Nephron progenitor cell (in vitro differentiated cells): ENCODE measurements at places on chromosomes 5 and 9.

DNA sequence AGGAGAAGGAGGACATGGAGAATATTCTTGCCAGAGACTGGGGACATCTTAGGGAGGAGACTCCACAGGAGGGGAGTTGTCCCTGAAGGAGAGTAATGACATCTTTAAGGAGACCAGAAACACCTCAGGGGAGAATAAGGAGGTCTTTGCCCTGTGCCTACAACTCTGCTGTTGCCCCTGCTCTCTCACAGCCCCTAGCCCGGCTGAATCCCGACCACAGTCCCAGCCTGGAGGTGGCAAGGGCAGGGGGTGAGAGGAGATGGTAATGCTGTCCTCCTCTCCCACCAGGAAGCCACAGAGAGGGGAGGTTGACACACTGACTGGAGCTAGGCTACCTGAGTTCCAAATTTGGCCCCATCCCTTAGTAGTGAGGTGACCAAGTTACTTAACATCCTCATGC lies 30.2 kb upstream of the ENHO start:
- H3K4me3 ChIP-seq: peak overlapping the region; percentile 28
- H3K4me1 ChIP-seq: peaks cover 72% of the 10 kb centered on the region
- peaks cover 3% of the 10 kb centered on the region for H3K27me3 ChIP-seq

DNA sequence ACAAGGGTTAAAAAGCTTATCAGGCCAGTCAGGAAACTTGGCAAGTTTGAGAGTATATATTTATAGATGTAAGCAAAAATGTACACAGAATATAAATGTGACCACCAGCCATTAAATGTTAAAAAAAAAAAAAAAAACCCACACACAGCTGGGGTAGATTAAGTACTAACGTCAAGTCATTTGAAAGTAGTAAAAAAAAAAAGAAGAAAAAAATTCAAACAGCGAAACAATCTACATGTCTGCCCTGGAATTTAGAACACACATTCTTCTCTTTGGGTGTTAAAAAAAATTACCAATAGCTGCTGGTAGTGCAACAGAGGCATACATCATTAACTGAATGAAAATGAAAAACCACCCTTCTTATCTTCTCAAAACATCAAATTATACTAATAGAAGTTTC lies 269.7 kb downstream of the MLLT3 start:
- peaks cover 61% of the 10 kb centered on the region for H3K4me1 ChIP-seq
- H3K36me3 ChIP-seq: peaks cover 70% of the 10 kb centered on the region
- no peak for DNase-seq

- no peak overlapping the region for H3K4me3 ChIP-seq
- DNase-seq: no peak
- peaks cover 3% of the 10 kb centered on the region for H3K27me3 ChIP-seq
- peaks cover 33% of the 10 kb centered on the region for H3K4me1 ChIP-seq
- peak overlapping the region; percentile 67 for H3K27ac ChIP-seq
- no peaks in the 10 kb centered on the region for H3K36me3 ChIP-seq
Observed at GRCh38 chr9:124216474-124217176, 41.1 kb upstream of the NEK6 start.

- H3K4me1 ChIP-seq: peaks cover 60% of the 10 kb centered on the region
- H3K4me3 ChIP-seq: no peak overlapping the region
- H3K27me3 ChIP-seq: no peaks in the 10 kb centered on the region
- peaks cover 6% of the 10 kb centered on the region for H3K36me3 ChIP-seq
- H3K27ac ChIP-seq: peak overlapping the region; percentile 80
Observed at GRCh38 chr9:20490246-20490834, 132.0 kb downstream of the MLLT3 start.

DNA sequence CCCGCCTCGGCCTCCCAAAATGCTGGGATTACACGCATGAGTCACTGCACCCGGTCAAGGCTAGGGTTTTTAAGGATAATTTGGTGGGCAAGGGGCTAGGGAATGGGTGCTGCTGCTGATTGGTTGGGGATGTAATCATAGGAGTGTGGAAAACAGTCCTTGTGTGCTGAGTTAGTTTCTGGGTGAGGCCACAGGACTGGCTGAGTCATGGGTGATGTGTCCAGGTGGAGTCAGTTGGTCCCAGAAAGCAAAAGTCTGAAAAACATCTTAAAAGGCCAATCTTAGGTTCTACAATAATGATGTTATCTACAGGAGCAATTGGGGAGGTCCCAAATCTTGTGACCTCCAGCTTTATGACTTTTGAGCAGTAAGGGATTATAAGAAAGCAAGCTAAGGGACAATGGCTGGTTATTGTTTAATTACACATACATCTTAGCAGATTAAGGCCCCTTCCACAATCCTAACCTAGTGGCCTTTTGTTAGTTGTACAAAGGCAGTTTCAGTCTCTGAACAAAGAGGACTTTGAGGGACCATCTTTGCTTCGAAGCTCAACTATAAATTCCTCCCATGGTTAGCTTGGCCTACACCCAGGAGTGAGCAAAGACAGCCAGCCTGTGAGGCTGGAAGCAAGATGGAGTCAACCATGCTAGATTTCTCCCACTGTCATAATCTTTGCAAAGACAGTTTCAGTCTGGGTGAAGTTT lies 5.5 kb upstream of the AOPEP start:
- no peak overlapping the region for H3K27ac ChIP-seq
- DNase-seq: no peak
- no peaks in the 10 kb centered on the region for H3K36me3 ChIP-seq
- no peak overlapping the region for H3K4me3 ChIP-seq
- H3K27me3 ChIP-seq: peaks cover 23% of the 10 kb centered on the region
- H3K4me1 ChIP-seq: peaks cover 5% of the 10 kb centered on the region

GRCh38 chr9:125272697-125273096 lies 11.1 kb downstream of the GAPVD1 start:
- H3K27me3 ChIP-seq: no peaks in the 10 kb centered on the region
- DNase-seq: no peak
- H3K4me3 ChIP-seq: no peak overlapping the region
- peak overlapping the region; percentile 34 for H3K27ac ChIP-seq

DNA sequence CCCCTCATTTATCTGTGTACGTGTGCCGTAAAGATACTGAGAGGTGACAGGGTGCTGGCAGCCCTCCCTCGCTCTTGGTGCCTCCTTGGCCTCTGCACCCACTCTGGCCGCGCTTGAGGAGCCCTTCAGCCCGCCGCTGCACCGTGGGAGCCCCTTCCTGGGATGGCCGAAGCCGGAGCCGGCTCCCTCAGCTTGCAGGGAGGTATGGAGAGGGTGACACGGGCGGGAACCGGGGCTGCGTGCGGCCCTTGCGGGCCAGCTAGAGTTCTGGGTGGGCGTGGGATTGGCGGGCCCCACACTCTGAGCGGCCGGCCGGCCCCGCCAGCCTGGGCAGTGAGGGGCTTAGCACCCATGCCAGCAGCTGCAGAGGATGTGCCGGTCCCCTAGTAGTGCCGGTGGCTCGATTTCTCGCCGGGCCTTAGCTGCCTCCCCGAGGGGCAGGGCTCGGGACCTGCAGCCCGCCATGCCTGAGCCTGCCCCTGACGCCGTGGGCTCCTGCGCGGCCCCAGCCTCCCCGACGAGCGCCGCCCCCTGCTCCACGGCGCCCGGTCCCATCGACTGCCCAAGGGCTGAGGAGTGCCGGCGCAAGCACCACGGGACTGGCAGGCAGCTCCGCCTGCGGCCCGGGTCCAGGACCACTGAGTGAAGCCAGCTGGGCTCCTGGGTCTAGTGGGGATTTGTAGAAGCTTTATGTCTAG lies 21.6 kb downstream of the NKX2-5 start:
- no peak overlapping the region for H3K4me3 ChIP-seq
- DNase-seq: no peak
- H3K27me3 ChIP-seq: peaks cover 69% of the 10 kb centered on the region
- H3K27ac ChIP-seq: no peak overlapping the region
- no peaks in the 10 kb centered on the region for H3K4me1 ChIP-seq

- H3K4me1 ChIP-seq: no peaks in the 10 kb centered on the region
- DNase-seq: no peak
- H3K27ac ChIP-seq: no peak overlapping the region
Observed at GRCh38 chr5:148364343-148364742, 19.4 kb upstream of the FBXO38 start.

- H3K27ac ChIP-seq: no peak overlapping the region
- peaks cover 4% of the 10 kb centered on the region for H3K36me3 ChIP-seq
- peaks cover 18% of the 10 kb centered on the region for H3K4me1 ChIP-seq
- H3K4me3 ChIP-seq: no peak overlapping the region
Observed at GRCh38 chr5:9329125-9329524, 216.8 kb downstream of the SEMA5A start.

- DNase-seq: no peak
- H3K36me3 ChIP-seq: no peaks in the 10 kb centered on the region
- no peak overlapping the region for H3K4me3 ChIP-seq
- H3K27ac ChIP-seq: no peak overlapping the region
- peaks cover 34% of the 10 kb centered on the region for H3K4me1 ChIP-seq
- no peaks in the 10 kb centered on the region for H3K27me3 ChIP-seq
Observed at GRCh38 chr9:85041466-85042137, 372.1 kb downstream of the NTRK2 start.

- peaks cover 36% of the 10 kb centered on the region for H3K27me3 ChIP-seq
- peaks cover 5% of the 10 kb centered on the region for H3K4me1 ChIP-seq
- H3K36me3 ChIP-seq: no peaks in the 10 kb centered on the region
Observed at GRCh38 chr5:133433641-133434040, 178.7 kb downstream of the FSTL4 start.

DNA sequence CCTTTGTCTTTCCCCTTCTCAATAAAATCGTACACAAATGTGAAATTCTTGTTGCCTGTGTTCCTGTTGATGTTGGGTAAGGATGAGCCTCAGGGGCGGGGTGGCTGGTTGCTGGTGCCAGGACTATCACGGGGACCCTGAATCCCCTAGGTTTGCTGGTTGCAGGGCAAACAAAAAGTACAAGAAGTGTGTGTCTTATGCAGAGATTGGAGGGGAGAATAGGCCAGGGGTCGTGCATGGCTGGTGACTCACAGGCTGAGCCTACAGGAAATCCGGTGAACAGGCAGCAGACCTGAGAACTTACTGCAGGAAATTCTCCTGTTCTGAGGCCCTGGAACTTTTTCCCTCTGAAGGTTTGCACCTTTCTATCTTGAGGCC lies 5.5 kb downstream of the ANXA2R start:
- H3K4me3 ChIP-seq: peak overlapping the region; percentile 44
- DNase-seq: no peak
- H3K27ac ChIP-seq: no peak overlapping the region
- peaks cover 21% of the 10 kb centered on the region for H3K4me1 ChIP-seq

GRCh38 chr5:153267506-153267905 lies 223.0 kb upstream of the GRIA1 start:
- H3K4me1 ChIP-seq: no peaks in the 10 kb centered on the region
- no peak overlapping the region for H3K27ac ChIP-seq
- no peak for DNase-seq

- no peak overlapping the region for H3K27ac ChIP-seq
- no peaks in the 10 kb centered on the region for H3K27me3 ChIP-seq
- H3K4me1 ChIP-seq: peaks cover 11% of the 10 kb centered on the region
- DNase-seq: no peak
- no peak overlapping the region for H3K4me3 ChIP-seq
- H3K36me3 ChIP-seq: no peaks in the 10 kb centered on the region
Observed at GRCh38 chr9:81848472-81848871, 79.8 kb upstream of the SPATA31D4 start.

DNA sequence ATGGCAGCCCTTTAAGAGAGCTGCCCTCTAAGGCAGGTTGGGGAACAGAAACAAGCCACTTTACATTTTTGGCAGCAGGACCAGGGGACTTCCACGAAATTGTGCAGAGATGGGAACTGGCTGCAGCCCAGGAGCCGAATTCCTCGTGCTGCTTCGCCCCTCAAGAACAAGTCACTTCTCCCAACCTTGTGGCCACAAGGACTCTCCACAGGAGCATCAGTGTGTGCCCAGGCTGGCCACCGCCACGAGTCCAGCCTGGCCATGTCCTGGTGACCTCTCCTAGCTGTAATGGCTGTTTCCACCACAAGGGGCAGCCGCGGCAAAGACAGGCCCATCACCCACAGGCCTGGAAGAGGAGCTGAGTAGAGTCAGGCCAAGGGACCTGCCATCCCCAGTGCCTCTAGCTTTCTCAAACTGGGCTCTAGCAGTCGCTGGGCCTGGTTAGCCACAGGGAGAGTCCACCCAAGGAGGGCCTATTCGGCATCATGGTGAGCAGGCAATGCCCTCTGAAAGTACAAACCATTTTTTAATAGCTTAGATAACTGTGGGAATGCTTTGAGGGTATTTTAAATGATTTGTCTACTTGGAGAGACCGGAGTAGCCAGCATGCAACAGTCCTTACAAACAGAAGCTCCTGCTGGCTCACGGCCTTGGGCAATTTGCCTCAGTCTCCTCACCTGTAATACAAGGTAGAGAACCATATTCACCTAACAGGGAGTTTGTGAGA lies 129.0 kb downstream of the COL23A1 start:
- H3K27ac ChIP-seq: no peak overlapping the region
- no peak overlapping the region for H3K4me3 ChIP-seq
- H3K36me3 ChIP-seq: no peaks in the 10 kb centered on the region

DNA sequence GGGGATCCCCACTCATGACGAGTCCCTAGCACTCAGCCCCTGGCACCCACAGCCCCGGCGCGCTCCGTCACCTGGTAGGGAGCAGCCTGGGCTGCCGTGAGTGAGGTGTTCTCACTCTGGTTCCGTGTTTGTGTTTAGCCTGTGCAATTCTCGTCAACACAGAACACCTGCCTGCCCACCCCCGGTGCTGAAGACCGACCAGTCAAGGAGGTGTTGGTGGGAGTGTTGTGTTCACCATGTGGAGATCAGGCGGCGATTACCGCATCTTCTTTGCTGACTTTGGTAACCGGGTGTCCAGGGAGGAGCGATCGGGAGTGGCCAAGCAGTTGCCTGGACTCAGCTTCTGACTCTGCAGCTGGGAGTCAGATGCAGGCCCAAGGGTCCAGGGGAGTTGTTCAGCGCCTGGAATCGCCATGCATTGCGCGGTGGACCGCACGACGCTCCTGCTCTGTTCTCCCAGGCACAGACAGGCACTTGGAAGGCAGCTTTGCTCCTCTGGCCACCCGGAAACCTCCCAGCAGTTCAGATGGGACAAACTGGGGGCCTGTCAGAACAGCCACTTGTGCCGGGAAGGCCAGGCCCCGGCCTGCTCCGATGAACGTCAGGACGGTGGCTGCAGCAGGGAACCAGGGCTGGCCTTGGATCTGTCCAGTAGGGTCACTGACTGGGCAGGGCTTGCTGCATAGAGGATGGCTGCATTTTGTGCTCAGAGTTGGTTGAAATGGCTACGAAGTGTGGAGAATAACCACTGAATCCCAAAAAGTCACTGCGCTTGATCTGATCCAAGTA lies 28.2 kb downstream of the EXOC3 start:
- peaks cover 24% of the 10 kb centered on the region for H3K27me3 ChIP-seq
- peak; percentile 2 for DNase-seq
- H3K4me3 ChIP-seq: peak overlapping the region; percentile 77
- peaks cover 17% of the 10 kb centered on the region for H3K4me1 ChIP-seq
- H3K27ac ChIP-seq: no peak overlapping the region

DNA sequence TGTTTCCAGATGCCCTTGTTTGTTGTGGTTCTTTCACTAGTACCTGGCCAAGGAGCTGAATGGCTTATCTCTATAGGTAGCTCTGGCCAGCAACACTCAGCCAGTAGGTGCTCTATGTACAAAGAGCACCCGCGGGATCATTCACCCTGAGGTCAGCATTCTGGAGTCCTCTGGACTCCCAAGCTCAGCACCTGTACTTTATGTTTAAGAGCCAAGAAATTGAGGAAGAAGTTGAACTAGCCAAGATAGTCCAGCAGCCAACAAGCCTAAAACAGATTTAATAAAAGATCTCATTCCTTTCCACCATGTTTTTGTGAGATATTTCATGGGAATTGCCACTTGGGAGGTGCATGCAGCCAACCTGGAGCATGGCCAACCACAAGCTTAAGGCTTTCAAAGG lies 242.6 kb upstream of the PAPPA start:
- no peaks in the 10 kb centered on the region for H3K27me3 ChIP-seq
- H3K4me3 ChIP-seq: no peak overlapping the region
- no peaks in the 10 kb centered on the region for H3K36me3 ChIP-seq
- no peak overlapping the region for H3K27ac ChIP-seq

GRCh38 chr9:98927724-98928123 lies 16.0 kb upstream of the COL15A1 start:
- H3K27ac ChIP-seq: no peak overlapping the region
- H3K36me3 ChIP-seq: no peaks in the 10 kb centered on the region
- H3K4me1 ChIP-seq: peaks cover 23% of the 10 kb centered on the region
- H3K4me3 ChIP-seq: no peak overlapping the region
- DNase-seq: no peak
